ENCODE measurements at places on chromosomes 3 and 15.
A peak's percentile ranks its signal among the peaks of the same experiment; 100 is the strongest.

GRCh38 chr3:98817547-98818041 lies 54.5 kb downstream of the ST3GAL6 start:
- no peak for DNase-seq

- DNase-seq, result peak; percentile 77
Measured at GRCh38 chr3:9946112-9947024, 5.8 kb downstream of the PRRT3 start.

DNA sequence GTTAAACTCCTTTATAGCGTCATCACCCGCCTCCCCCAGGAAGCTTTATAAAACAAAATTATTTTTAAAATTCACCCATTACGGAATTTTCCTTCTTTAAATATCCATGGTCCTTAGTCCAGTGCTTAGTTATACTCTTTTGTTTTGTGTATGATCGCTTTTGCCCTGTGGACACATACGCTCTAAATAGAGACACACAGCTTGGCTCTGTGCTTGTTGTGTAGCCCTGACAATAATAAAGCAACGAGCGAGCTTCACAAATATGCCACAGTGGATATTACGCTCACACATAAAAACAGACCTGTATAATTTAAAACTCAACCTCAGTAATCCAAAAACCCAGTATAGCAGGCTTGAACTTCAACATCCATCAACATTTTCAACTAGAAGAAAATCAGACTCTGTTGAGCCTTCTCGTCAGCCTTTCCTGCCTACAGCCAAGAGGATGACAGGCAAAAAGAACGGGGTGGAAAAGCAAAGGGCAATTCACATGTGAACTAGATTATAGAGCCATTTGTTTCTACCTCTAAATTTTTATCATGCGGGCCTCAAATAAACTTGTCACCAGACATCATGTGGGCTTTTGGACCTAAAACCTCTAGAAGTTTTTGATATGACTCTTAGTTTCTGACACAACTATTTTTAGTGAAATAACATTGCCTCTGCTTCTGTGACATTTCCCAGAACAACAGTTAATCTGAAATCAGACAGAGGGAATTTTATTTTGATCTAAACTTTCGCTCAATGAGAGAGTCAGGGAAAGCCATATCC lies 89.6 kb upstream of the THBS1 start:
- no peak for DNase-seq

GRCh38 chr3:196712514-196713413 lies 587 bp downstream of the PIGX start:
- no peak for DNase-seq

GRCh38 chr15:40960925-40961324 lies 7.7 kb downstream of the CHAC1 start:
- no peak for DNase-seq

DNA sequence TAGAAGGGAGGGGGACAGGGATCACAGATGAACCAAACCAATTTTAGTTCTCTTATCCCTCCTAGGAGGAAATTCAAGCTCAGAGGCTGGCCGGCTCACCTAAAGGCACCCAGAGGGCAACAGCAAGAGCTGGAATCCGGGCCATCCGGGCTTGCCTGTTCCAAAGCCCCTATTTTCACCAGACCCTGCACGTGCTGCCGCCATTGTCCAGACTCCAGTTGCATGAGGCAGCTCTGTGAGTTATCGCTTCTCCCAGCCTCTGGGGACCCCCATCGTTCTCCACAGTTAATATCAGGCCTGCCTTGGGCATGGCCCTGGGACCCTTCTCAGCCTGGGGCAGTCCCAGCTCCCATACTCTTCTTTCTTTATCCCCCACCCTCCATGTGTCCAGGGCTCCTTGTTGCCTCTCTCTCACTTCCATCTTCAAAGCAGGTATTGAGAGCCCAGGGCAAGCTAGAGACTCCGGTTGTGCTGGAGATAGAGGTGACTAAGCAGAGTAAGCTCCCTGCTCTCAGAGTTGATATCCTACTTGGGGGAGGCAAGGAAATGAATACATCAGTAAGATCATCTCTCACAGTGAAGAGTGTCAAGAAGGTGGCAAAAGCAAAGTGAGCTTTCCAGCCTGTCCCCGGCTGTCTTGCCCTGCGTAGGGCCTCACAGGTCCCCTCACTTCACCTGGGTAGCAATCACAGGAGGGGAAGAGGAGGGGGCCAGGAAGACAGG lies 322.8 kb downstream of the UACA start:
- no peak for DNase-seq

DNA sequence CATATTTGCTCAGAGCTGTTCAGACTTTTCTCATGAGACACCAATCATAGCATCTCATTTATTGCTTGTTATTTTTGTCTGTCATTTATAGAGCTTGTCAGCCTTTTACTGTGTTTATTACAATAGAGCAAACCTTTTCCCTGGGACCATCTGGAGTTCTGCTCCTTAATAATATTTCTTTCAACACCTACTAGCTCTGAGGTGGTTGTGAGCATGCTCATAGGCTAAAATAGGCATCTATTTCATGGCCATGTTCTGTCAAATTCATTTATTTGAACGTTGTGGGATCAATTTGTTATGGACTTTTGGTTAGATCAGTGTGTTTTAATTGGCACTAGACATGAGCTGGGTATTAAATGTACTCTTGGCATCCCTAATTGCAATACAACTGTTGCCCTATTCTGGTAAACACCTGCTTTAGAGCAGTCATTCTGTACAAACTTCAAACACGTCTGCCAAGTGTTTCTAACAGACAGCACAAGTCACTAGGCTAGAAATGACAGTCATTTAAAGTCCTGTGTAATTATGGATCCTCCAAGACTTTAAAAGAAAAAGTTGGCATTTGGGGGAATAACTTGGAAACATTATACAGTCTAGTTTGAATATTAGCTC lies 766.3 kb downstream of the ZNF385D start:
- DNase-seq, result no peak

GRCh38 chr3:170421111-170421641 lies 2.5 kb downstream of the CLDN11 start:
- DNase-seq, result peak; percentile 47

- no peak for DNase-seq
Measured at GRCh38 chr3:152416808-152417580, 148.3 kb downstream of the MBNL1 start.

- no peak for DNase-seq
Measured at GRCh38 chr3:56193519-56193918, 274.7 kb downstream of the ERC2 start.

All from mesothelial cell of epicardium (in vitro differentiated cells).